ENCODE measurements at places on chromosomes 1 and 21. TPM values are rescaled to one million over a fixed set of nuclear protein-coding genes. Genes with fewer than 3 reads are reported as not detected.

CELA2B gene
- not detected for polyA plus RNA-seq

TRIM67 gene
- polyA plus RNA-seq = not detected

RPTN gene
- not detected for polyA plus RNA-seq

SORT1 gene
- polyA plus RNA-seq = 34.4 TPM

DNA sequence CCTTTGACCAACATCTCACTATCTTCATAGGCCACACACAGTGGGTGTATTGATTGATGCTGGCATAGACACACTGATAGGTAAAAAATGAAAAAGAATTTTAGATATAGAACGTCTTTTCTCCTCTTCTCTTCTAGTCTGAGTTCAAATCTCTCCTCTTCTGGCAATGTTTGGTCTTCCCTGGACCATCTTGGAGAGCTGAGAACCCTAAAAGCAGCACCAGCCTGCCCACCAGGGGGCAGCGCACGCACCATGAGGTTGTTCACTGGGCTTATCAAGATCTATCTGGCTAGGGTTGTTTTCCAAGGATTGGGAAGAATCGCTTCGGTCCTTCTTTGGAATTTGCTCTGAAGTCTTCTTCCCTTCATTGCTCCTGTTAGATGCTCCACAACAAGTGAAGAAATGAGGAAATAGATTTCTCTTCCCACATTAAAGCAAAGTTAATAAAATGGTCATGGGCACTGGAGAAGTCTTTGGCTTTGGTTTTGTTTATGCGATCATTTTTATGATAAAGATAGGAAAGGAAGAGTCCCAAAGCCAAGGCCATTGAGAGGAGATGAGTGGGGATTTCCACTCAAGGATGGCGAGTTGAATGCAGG is 104.0 kb upstream of the OLIG2 start:
- DNase-seq = no peak

GRCh38 chr21:45957981-45958600 is 23.5 kb upstream of the COL6A1 start:
- no peak for DNase-seq

DNA sequence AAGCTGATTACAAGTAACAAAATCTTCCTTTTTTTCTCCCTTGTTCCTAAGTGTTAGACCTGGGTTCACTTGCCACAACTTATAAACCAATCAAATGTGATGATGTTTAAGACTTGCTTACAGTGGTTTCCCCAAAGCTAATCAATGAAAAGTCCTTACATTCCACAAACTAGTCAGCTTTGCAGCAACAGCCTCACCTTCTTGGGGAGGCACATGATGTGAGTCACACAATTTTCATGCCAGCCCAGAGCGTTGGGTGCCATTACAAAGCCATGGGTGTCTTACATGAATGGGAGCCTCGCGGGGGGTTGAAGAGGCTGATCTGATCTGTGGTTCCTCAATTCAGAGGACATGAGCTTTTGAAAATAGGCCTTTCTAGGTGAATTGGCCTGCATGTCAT is 91.6 kb upstream of the UBE2U start:
- DNase-seq = no peak

DNA sequence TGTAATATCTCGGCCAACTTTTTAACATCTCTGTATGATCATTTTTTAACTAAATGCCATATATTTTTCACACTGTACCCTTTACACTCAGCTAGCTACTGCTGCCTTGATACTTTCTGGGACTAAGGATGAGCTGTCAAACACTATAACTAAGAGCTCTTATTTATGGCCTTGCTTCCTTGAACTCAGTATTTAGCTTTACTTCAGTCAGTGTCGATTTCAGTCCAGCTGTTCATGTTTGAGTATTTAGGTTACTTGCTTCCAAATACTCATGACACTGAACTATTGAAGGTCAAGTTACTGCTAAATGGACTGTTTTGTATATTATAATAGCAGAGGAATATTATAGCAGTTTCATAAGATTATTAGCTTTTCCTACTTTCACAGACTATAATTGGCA is 25.9 kb upstream of the USP25 start:
- DNase-seq = no peak

GRCh38 chr21:32351428-32351827 is 41.4 kb downstream of the URB1 start:
- DNase-seq = no peak

GRCh38 chr1:19392221-19392620 is 80.1 kb downstream of the SLC66A1 start:
- DNase-seq = no peak

GRCh38 chr1:224623743-224624333 is 7.7 kb downstream of the CNIH3 start:
- DNase-seq = peak; percentile 36

DNA sequence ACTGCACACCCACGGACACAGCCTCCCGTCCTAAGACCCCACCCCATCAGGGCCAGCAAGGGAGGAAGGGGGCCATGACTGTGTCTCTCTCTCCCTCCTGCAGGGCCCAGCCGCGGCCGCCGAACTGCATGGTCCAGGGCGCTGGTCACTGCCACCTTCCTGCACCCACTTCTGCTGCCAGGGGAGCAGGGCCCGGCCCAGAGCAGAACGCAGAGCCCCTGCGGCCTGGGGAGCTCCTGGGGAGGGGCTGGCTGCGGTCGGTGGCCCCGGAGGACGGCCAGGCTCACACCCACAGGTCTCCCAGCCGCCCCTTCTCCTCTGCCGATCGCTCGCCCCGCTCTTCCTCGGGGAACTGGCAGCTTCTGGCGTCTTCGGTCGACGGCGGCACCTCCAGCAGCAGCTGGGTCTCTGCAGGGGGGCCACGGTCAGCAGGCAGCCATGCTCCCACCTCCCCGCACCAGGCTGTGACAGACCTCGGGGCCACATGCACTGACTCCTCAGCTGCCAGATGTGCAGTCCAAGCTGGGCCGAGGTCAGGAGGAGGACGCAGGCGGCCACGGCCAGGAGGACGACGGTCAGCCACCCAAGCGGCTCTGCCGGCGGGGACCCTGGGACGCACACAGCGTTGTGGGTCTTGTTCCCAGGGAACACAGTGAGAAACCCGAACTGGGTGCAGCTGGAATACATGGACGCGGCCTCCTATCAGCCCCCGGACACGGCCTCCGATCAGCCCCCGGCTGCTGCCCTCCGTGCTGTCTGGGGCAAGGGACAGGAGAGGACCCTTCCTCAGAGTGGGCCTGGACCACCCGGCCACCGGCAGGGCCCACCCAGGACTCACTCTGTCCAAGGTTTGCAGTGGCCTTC is 2.6 kb downstream of the TNFRSF18 start:
- no peak for DNase-seq

DNA sequence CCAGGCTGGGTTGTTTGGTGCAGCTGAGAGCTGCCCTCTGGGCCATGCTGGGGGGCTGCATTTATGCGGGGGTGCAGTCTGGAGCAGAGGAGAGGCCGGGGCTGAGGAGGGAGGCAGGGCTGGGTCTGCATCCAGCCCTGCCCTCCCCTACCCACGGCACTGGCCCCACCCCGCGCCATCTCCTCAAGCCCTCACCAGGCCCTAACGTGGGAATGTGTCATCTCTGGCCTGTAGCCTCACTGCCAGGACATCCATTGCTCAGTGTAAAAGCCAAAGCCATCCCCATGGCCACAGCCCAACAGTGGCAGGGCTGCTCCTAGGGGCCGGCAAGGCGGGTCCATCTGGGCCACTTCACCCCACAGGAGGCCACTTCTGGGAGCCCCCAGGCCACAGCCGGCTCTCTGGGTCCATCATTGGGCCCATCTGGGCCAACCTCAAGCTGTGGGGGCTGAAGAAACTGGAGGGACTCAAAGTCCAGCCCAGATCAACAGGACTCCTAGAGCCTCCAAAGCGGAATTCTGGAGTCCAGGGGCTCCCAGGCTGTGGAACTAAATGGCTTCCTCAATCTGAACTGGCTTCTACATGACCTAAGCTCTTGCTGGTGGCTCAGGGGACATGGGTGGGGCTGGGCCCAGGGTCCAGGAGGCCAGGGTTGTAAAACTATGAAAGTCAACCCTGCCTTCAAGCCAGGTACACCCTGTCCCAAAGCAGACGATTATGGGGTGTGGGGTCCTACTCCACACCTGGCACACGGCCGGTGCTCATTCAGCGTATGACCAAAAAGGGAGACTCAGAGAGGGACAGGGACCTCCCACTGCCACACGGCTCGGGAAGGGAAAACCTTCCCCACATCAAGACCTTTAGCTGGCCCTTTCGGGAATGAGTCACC is 32.6 kb downstream of the RUNX3 start:
- DNase-seq = no peak

DNA sequence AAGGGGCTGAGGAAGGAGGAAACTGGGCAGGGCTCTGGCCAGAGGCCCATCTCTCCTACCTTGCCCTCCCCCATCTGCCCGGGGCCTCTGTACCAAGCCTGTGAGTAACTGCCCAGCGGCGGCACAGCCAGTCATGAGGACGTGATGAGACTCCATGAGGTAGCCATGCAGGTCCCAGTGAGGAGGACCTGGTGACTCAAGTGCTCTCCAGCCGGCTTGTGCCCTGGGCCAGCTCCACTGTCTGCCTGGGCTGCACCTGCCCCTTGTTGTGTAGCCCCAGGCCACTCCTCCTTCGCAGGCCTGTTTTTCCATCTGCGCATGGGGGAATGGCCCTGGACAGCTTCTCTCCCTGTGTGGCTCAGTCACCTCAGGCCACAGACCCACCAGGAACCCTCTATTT is 42.0 kb upstream of the PADI1 start:
- no peak for DNase-seq

DNA sequence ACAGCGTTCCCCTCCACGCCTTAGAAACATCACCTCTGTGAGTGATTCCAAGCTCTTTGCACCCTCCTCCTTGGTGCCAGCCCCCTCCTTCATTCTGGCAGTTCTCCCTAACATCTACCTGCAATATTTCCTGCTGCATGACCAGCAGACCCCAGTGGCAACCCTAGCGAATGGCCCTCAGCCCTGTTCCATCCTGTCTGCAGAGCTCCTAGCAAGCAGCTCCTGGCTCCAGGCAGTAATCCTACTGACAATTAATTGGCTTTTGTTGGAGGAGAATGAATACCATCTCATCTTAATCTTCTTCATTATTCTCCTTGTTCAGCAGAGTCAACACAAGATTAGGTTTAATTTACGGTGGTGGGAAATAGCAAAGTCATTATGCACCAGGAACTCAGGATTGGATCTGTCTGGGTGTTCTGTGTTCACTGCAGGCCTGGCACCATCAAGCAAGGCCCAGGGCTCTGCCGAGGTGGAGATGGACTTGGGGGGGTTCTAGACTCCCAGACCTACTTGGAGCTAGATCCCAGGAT is 12.4 kb downstream of the FBXO2 start:
- no peak for DNase-seq

DNA sequence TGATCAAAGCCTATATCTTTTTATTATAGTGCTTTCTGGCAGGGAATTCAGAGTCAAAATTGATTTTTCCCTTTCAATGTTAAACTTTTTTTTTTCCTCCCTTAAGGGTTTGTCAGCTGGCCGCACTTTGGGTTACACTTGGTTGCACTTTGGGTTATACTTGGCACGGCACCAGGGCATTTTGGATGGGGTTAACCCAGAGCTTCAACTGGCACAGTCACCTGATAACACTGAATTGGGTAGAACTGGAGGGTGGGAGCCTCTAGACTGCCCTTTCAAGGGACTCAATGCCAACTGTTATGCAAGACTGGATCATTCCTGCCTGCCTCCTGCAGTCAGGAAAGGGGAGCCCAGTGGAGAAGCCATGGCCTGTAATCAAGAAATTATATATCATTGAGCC is 211.5 kb downstream of the KCNJ6 start:
- DNase-seq = no peak

DNA sequence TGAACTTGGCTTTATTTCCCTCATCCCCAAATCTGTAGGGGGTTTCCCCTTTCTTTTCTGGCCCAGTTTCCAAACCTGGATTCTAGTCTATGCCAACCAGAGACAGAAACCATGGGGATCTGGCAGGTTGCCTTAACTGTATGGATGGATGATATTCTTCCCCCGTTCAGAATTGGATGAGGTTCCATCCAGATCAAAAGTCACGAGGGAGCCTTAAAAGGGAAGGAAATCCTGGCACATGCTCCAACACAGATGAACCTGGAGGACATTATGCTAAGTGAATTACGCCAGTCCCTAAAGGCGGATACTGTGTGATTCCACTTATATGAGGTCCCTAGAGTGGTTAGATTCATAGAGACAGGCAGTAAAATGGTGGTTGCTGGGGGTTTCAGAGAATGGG is 124.4 kb downstream of the HUNK start:
- DNase-seq = peak; percentile 44

GRCh38 chr1:156741481-156741983 is 644 bp upstream of the MRPL24 start:
- DNase-seq = no peak

- no peak for DNase-seq
Observed at GRCh38 chr1:115118086-115118485, 28.8 kb upstream of the TSPAN2 start.

DNA sequence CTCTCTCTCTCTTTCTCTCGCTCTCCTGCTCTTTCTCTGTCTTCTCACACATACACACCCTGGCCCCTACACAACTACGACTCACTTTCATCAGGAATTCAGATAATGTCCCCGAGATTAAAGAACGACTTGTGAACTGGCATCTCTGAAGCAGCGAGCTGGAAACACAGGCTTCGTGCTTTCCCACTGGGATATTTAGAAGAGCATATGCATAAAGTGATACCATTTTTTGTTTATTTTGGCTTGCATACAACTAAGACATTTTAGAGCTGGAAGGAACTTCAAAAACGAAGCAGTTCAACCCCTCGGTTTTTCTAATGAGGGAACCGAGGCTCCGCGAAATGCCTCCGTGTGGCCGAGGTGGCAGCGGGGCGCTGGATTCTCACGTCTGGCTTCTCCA is 88.6 kb downstream of the ZBTB18 start:
- no peak for DNase-seq

DNA sequence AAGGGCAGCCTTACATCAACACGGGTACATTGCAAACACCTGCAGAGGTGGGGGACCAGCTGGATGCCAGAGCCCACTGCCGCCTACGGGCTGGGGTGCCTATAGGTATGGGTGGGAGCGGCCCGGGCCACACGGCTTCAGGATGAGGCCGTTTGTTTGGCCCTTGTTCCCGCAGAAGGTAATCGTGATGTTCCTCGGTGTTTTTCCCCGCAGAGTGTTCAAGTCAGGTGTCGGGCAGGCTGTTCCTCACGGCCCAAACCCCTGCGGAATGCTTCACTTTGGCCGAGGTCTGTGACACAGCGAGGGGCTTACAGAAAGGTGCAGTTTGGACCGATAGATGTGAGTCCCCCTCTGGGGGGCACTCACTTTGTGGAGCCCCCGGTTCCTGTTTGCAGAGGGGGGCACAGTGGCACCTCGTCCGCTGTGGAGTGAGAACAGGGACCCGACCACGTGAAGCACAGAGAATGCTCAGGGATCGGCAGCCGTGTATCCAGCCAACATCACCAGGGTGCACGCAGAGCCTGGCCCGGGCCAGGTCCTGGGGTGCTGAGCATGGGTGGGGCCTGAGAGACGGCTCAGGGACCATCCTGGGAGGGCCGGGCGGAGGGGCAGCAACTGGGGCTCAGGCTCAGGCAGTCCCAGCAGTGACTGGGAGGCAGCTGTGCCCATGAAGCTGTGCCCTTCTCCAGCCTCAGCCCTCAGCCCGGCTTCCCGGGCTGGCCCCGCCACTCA is 453 bp upstream of the TTLL10 start:
- no peak for DNase-seq

- DNase-seq = no peak
Observed at GRCh38 chr1:218995091-218995665, 178.5 kb upstream of the LYPLAL1 start.

Measured in hepatocyte (in vitro differentiated cells).